Central memory CD4-positive, alpha-beta T cell (primary cell): ENCODE measurements at places on chromosomes 11 and 22.
A peak's percentile ranks its signal among the peaks of the same experiment; 100 is the strongest.

DNA sequence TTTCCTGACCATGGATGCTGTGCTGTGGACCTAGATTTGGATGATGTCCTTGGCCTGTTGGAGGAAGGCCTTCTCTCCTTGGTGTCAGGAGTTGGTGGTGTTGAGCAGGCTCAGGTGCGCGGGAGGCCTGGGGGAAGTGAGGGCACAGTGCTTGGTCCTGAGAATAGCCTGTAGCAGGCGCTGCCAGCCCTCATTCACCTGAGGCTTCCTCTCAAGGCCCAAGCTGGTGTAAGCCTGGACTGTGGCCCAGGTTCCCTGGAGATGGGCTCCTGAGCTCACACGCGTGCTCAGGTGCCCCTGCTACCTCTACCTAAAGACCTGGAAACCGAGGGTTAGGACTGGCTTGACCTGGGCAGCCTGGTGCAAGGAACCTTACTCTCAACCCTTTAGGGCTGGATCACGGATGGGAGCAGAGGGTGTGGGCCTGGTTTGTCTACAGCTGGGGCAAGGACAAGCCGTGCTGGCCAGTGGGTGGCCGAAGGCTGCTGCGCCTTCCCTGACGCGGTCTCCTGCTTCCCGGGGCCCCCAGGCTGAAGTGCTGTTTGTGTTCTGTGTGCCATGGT is 7.8 kb upstream of the GRAMD4 start:
- no peak for DNase-seq

- DNase-seq: no peak
Measured at GRCh38 chr22:46007848-46008261, 30.9 kb upstream of the WNT7B start.

DNA sequence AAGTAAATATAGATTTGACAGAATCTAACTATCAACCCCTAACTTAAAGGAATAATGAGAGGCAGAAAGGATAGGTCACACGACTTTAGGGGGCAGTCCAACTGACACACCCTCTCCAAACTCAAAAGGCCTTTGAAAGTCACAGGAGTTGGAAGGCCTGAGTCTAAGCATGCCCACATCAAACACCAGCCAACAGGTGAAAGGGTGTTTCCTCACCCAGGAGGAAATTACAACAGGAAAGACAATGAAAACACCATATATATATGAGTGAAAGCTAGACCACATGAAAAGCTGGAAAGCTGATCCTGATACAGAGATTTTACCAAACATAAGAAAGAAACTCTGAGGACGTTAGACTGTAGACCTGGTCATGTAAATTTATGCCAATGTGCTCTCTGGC is 10.5 kb upstream of the DEPDC7 start:
- peak; percentile 67 for DNase-seq

GRCh38 chr11:94876645-94877442 is 96.5 kb downstream of the CWC15 start:
- no peak for DNase-seq

DNA sequence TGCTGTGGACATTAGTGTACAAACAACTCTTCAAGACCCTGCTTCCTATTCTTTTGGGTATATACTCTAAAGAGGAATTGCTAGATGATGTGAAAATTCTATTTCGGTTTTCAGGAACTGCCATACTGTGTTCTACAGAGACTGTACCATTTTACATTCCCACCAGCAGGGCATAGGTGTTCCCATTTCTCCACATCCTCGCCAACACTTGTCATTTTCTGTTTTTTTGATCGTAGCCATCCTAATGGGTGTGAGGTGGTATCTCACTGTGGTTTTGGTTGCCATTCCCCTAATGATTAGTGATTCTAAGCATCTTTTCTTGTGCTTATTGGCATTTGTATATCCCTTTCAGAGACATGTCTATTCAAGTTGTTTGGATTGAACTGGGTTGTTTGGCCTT is 29.8 kb upstream of the GRK3 start:
- DNase-seq: no peak

- DNase-seq: no peak
Measured at GRCh38 chr22:50219800-50220602, 19.2 kb downstream of the SELENOO start.

DNA sequence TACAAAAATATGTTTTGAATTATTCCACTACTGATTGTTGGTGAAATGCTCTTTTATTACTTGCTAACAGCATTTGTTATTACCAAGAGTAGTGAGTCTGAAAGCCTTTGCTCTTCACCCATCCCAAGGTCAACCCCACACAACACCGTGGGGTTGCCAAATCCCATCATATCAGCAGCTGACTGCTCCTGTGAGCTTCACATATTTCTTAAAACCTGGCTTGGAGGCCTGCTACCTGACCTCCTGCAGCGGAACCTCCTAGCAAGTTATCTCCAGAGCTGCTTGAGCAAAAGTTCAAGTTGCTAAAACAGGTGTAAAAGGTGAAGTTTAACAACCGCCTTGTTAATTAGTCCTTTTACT is 20.1 kb upstream of the EIF3M start:
- DNase-seq: no peak

GRCh38 chr11:34488855-34489557 is 24.6 kb downstream of the ELF5 start:
- DNase-seq: no peak

- no peak for DNase-seq
Measured at GRCh38 chr11:79937676-79938334, 497.0 kb upstream of the TENM4 start.

DNA sequence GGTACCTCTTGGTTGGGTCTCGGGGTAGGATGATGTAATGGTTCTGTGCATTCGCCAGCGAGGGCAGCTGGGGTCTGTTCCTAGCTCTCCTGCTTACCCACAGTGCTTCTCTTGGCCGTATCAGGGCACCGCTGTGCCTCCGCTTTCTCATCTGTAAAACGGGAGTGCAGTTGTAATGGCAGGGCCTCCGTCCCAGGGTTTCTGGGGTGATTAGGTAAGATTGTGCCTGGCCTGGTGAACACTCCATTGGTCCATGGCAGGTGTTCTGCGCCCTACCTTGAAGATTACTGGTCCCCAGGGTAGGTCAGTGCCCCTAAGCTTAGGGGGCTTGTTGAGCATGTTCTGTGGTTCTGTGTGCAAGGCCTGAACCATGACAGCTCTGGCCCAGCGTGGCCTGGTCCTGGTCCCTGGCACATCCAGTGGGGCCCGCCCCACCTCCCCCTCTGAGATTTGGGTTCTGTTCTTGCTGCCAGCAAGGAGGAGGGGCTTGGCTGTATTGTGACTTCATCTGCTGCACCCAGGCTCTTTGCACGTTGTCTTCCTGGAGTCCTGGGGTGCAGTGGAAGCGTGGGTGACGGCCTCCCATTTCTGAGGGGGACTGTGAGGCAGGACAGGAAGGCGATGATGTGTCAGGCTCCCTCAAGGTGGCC is 4.9 kb downstream of the MYRF start:
- no peak for DNase-seq

DNA sequence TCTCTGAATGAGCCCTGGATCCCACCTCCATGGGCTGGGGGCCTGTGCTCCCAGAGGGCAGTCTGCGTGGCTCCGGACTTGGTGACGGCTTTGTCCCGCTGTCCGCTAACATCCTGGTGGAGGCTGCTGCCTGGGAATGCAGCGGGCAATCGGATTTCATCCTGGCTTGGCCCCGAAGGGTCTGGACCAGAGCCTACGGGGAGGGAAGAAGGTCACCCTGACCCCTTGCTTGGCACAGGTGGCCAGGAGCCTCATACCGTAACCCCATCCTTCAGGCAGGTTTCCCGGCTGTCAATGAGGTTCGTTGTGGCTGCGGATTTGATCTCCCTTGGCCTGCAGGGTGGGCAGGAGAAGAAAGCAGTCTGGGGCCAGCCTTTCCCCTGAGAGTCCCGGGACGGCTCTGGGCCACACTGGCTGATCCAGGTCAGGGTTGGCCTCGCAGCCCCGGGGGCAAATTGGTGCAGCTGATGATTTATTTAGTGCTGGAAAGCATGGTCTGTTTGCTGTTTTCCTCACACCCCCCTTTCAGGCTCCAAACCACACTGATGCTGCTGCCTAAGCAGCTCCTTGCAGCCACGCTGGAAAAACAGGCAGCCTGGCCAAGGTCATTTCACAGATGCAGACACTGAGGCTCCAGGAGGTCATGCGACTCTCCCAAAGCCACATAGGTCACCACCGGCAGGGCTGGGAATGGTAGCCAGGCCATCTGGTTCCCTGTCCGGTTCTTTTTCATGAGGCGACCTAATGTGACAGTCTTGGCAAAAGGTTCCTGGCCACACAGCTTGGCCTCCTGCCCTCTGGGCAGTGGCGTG is 15.0 kb downstream of the PRDM11 start:
- DNase-seq: no peak

DNA sequence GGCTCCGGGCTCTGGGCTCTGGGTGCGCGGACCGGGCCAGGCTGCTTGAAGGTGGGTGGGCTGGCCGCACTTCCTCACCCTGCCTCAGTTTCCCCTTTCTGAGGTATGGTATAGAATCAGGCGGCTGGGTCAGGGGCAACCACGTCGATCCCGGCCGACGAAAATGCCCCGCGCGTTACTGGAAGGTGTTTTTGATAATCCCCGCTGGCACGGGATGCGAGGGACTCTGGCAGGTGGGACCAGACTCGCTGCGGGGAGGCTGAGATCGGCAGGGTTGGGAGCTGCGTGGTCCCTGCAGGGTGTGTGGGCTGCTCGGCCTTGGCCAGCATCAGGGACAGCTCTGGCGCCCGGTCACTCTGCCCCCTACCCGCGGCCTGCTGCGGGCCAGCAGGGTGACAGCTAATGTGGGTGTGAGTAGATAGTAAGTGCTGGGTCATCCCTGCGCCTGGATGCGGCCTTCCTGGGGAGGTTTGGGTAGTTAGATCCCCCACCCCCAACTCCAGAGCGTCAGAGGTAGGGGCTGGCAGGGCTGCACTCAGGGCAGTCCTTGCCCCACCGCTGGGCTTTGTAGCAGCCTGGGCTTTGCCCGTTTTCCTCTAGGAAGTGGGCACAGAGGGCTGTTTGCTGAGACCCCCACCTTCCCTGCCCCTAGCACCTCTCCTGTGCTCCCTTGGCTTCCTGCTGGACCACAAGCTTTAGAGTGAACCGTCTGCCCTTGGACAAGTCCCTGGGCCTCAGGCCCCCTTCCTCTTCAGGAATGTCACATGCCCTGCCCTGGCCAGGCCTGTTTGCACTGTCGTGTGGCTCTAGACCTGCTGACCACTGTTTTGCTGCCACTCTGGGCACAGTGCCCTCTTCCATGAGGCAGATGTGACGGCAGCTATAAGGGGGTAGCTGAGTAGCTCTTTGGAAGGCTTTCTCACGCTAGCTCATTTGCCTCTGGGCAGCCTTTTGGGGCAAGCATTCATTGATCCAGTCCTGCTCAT is 579 bp downstream of the TANGO2 start:
- DNase-seq: no peak

DNA sequence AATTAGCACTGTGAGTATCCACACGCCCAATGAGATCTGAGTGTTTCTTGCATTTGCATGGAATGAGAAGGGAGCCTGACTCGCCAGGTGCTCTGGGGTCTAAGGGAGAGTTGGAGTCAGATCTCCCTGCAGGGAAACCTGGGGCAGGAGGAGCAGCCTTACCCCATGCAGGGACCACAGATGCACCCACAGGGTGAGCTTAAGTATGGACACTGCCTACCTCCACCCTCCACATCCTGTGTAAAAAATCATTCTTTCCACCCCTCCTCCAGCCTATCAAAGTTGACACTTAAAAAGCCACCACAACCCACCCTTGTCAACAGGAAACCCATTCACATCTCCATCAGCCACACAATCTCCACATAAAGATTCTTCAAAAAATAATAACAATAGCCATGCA is 67.0 kb upstream of the IGLL5 start:
- peak; percentile 63 for DNase-seq

DNA sequence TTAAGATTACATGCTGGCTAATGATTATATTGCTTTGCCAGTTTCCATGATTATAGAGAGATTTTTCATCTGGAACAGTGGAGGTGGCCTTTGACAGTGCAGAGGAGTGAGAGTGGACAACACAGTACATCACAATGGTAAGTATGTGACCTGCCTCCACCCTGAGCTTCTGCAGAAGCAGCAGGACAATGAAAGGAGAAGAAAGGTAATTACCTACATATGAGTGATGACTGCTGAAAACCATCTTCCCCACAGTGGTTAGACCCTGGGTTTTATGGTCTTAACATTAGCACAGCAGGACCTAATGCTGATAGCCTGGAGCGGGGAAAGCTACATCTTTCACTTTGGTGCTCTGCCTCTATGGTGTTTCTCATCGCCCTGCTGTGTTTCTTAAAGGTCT is 454.7 kb upstream of the DDI1 start:
- DNase-seq: no peak
